Suprapubic skin (tissue), 4 donors: ENCODE measurements at places on chromosomes 2 and 18.
A peak's percentile ranks its signal among the peaks of the same experiment; 100 is the strongest.

- no peak for DNase-seq
- H3K4me3 ChIP-seq: no peak overlapping the region
- H3K36me3 ChIP-seq: no peaks in the 10 kb centered on the region
Measured at GRCh38 chr18:43883886-43884285, 606.6 kb upstream of the SYT4 start.

DNA sequence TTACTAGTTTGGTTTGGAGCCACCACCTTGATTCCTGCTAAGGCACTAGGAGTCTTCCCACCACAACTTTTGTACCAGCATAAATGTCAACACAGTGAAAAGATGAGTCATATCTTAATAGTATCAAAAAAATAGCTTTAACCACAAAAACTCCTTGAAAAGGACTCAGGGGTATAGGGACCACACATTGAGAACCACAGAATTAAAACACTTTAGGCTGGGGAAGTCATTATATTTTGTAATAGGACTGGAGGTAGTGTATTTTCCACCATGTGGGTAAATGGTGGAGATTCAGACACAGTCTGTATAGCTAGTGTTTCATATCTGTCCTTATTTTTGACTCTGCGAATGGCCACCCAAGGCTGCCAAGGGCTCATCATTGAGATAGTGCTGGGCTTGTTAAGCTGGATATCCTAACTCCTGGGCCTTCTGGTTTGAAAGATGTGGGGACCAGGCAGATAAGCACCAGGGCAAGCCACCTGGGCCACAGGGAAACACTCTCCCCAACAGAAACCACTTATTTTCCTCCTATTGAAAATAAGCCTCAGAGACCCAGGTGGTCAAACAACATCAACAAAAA, 19.1 kb upstream of the FHL2 start:
- no peaks in the 10 kb centered on the region for H3K27me3 ChIP-seq
- H3K4me1 ChIP-seq: no peaks in the 10 kb centered on the region

DNA sequence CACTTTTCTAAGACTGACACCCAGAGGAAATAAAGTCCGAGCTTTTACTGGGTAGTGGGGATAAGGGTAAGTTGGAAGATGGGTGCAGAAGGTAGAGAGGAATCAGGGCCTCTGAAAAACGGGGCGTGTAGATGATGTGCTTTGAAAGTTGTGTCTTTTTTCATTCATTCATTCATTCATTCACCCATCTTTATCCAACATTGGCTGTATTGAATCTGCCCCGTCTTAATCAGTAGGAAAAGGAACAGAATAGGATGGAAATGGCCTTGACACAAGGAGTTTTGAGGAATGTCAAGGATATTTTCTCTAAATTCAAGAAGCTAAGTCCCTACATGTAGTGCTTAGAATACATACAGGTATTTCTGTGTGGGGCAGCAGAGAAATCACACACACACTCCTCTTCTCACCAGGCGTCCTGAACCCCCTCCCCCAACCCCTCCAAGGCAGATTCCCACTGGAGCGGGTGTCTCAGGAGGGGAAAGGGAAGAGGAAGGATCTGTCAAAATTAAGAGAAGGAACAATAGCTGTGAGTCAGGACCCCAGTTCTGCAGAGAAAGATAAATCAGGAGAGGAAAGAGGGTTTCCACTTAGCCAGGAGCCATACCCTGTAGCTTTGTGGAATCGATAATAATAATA, 13.9 kb downstream of the DYSF start:
- H3K4me3 ChIP-seq: peak overlapping the region; percentile 74
- peaks cover 63% of the 10 kb centered on the region for H3K27me3 ChIP-seq
- H3K4me1 ChIP-seq: peaks cover 22% of the 10 kb centered on the region
- no peak overlapping the region for H3K27ac ChIP-seq
- no peaks in the 10 kb centered on the region for H3K36me3 ChIP-seq

DNA sequence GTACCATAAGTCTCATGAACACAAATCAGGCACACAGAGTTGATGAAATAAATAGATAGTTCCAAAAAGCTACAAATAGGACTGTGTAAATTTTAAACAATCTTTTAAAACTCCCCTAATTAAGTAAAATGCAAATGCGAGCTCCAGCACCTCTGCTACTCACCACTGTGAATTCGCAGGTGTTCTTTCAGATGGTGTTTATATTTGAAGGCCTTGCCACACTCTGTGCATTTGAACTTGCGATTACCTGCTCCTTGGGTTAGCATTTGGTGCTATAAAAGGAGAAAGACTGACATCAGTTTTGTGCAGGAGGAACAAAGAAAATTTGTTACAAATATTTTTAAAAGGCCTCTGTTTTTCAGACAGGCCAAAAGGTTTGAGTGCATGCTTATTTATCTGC, 118.9 kb downstream of the ZEB2 start:
- H3K27me3 ChIP-seq: peaks cover 4% of the 10 kb centered on the region
- no peak overlapping the region for H3K4me3 ChIP-seq
- DNase-seq: no peak
- H3K4me1 ChIP-seq: peaks cover 5% of the 10 kb centered on the region

GRCh38 chr18:28716338-28716737, 539.4 kb upstream of the CDH2 start:
- H3K27me3 ChIP-seq: no peaks in the 10 kb centered on the region
- no peak overlapping the region for H3K4me3 ChIP-seq
- H3K27ac ChIP-seq: no peak overlapping the region
- H3K4me1 ChIP-seq: no peaks in the 10 kb centered on the region
- H3K36me3 ChIP-seq: no peaks in the 10 kb centered on the region
- no peak for DNase-seq

GRCh38 chr2:209933499-209934483, 68.6 kb upstream of the RPE start:
- no peak for DNase-seq
- H3K36me3 ChIP-seq: no peaks in the 10 kb centered on the region
- no peaks in the 10 kb centered on the region for H3K27me3 ChIP-seq
- peaks cover 9% of the 10 kb centered on the region for H3K4me1 ChIP-seq

- H3K27me3 ChIP-seq: no peaks in the 10 kb centered on the region
- H3K4me3 ChIP-seq: no peak overlapping the region
- DNase-seq: no peak
Measured at GRCh38 chr2:118319271-118319684, 231.0 kb downstream of the INSIG2 start.

DNA sequence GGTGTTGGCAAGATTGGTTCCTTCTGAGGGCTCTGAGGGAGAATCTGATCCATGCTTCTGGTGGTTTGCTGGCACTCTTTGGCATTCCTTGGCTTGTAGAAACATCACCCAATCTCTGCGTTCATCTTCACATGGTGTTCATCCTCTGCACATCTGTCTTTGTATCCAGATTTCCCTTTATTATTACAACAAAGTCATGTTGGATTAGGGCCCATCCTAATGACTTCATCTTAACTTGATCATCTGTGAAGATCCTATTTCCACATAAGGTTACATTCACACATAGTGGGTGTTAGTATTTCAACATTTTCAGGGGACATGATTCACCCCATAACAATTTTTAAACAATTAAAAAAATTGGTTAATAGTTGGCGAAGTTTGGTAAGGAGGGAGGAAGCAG, 177.4 kb upstream of the CWC22 start:
- no peaks in the 10 kb centered on the region for H3K27me3 ChIP-seq
- no peak overlapping the region for H3K27ac ChIP-seq
- H3K4me3 ChIP-seq: no peak overlapping the region

DNA sequence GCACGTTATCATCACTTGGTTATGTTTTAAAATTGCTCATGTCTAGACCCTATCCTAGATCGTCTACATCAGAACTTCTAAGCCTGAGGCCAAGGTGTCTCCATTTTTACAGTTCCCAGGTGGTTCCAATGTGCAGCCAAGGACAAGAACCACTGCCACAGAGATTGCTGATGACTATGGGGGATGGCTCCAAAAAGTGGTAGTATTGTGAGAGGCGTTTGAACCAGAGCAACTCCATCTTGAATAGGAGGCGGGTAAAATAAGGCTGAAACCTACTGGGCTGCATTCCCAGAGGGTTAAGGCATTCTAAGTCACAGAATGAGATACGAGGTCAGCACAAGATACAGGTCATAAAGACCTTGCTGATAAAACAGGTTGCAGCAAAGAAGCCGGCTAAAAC, 212.6 kb upstream of the FBXO11 start:
- H3K4me3 ChIP-seq: no peak overlapping the region
- no peak for DNase-seq
- H3K36me3 ChIP-seq: no peaks in the 10 kb centered on the region
- H3K27ac ChIP-seq: no peak overlapping the region

- H3K27me3 ChIP-seq: no peaks in the 10 kb centered on the region
- no peak overlapping the region for H3K27ac ChIP-seq
- DNase-seq: no peak
- no peaks in the 10 kb centered on the region for H3K4me1 ChIP-seq
Measured at GRCh38 chr2:136156411-136156810, 38.5 kb upstream of the CXCR4 start.

DNA sequence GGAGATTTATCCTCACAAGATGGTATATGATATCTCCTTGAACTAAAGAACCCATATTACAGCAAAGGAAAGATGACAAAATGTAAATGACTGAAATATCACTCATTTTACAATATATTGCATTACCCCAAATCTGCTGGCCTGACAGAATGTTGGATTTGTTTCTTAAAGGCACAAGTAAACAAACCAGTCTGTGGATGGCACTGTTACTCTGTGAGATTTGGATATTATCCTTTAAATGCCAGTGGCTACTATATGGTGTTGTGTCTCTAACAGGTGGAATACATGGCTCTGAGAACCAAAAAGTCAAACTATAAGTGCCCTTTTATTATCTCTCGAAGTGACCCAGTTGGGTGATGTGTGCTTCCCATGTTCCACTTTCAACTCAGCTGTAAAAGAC, 125.7 kb downstream of the PDE1A start:
- no peak for DNase-seq
- H3K36me3 ChIP-seq: no peaks in the 10 kb centered on the region
- no peaks in the 10 kb centered on the region for H3K27me3 ChIP-seq
- H3K27ac ChIP-seq: no peak overlapping the region
- H3K4me3 ChIP-seq: no peak overlapping the region
- H3K4me1 ChIP-seq: no peaks in the 10 kb centered on the region
